B cell (primary cell): ENCODE measurements at places on chromosomes 7 and 10. TPM values are rescaled to one million over a fixed set of nuclear protein-coding genes. Genes with fewer than 3 reads are reported as not detected.

DNA sequence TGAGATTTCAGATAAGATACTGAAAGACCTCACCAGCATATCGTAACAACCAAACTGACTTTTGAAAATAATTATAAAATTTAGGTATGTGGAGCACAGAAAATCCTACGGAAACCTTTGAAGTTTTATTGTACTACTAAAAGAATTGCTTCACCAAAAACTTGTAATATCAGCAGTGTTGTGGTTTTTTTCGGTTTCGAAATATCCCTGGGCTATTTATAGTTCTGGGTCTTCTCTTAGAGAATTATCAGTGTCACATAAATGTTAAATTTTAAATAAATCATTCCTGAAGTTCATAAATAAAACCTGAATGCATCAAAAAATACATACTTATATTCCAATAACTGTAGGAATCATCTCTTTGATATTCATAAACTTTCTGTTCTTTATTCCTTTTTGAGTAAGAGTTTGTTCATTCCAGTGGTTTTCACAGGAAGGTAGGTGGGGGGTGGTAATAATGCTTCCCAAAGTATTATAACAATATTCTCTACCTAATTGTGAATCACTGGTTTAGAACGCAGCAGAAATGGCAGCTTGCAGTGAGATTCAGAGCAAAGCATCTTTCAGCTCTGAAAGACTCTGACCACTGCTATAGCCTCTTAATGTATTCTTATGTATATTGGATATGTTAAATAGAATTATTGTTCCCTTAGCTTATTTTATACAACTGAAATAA is 60.2 kb downstream of the ZNF277 start:
- DNase-seq = no peak

DNA sequence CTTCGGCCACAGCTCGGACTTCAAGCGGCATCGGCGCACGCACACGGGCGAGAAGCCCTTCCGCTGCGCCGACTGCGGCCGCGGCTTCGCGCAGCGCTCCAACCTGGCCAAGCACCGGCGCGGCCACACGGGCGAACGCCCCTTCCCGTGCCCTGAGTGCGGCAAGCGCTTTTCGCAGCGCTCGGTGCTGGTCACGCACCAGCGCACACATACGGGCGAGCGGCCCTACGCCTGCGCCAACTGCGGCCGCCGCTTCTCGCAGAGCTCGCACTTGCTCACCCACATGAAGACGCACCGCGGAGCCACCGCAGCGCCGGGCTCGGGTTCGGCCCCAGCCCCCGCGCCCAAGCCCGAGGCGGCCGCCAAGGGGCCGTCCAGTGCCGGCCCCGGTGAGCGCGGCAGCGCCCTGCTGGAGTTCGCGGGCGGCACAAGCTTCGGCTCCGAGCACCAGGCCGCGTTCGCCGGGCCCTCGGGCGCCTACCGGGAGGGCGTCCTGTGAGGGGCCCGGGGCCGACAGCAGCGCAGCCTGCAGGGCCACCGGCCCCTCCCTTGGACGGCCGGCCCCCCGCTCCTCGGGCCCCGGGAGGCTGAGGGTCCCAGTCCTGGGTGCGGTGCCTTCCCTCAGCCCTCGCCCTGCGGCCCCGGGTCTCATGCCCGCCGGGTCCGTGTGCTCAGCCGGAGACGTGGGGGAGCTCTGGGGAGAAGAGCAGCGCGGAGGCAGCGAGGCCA is 17.2 kb downstream of the ZNF316 start:
- peak; percentile 6 for DNase-seq

GRCh38 chr7:51034521-51035264 is 252.0 kb upstream of the GRB10 start:
- no peak for DNase-seq

DNA sequence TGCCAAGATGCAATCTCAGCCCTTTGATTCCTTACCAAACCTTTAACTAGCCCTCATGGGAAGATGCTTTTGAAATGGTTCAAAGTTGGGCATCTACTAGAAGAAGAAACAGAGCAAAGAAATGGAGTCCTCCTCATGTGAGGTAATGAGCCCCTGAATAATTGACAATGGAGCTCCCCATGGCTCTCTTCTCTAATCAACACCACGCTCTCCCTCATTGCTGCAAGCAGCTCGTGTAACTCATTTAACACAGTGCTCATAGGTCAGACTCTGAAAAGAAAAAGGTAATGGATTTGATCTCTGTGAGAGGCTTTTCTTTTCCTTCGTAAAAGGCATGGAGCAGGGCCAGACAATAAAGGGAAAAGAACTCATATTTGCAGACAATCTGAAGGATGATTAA is 312.8 kb downstream of the PHTF2 start:
- no peak for DNase-seq

DNA sequence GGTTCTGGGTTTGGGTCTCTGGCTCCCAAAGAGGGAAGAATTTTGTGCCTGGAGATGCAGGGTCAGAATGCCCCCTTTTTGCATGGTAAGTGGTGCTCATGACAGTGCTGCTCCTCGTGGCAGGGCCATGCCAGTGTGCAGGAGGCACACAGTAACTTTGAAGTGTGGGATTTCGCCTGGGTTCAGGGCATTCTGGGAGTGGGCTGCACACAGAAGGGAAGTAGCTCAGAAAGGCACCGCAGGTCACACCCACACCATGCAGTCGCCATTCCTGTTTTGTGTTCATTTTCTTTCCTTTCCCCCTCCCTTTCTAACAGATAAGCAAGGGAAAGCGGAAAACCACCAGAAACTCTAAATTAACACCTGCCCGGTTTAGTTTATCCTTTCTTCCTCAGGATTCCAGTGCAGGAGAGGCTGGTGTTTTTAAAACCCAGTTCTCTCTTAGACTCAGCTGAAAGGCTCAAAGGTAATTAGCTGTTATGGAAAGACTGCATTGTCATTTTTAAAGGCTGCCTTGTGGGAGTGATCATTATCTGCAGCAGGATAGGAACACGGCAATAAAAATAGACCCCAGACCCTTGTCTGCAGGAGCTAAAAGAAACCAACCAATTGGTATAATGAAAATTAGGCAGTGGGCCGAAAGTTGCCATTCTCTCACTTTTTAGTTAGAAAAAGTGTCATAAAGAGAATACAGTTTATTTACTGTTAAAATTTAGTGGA is 50.2 kb downstream of the EEPD1 start:
- no peak for DNase-seq

- DNase-seq = no peak
These were observed 141.9 kb downstream of the RNF133 start for GRCh38 chr7:122556873-122557542.

- DNase-seq = no peak
These were observed 109.1 kb upstream of the CTTNBP2 start for GRCh38 chr7:117982071-117983055.

GRCh38 chr7:128164061-128164954 is 76.8 kb upstream of the LEP start:
- no peak for DNase-seq

GRCh38 chr10:35400595-35401268 is 64.4 kb downstream of the CCNY start:
- peak; percentile 33 for DNase-seq

DNA sequence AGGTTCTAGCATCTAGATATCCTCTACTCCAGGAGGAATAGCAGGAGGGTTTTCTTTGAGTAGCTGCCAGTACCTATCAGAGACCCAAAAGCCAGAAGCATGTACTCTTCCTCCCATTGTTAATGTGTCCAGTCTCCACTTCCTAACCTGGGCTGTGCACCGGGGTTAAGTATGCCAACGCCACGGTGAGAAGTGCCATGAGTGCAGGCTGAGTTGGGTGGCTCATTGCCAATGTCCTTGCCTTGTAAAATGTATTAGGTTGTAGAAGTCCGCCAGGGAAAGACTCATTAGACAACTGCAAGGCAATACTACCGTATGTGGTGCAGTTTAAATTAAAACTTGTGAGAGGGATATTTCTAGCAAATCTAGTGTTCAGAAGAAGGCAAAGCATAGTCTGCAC is 55.0 kb upstream of the PRR15 start:
- no peak for DNase-seq

DNA sequence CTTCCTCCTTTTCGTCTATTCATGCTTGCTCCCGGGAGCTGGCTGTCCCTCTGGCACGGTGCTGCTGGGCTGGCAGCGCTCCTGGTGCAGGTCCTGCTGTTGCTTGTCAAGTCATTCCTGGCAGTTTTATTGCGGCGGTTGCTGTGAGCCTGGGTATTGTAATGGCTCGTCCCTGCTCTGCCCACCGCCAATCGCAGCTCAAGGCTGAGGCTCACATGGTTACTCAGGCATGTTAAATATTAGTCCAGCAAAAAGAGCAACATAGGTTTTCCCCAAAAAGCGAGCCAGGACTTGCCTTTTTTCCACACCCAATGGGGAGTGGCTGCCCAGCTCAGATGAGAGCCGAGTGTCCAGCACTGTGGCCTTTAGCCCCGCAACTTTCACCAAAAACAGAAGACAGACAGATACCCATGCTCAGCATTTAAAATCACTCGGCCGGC is 492.9 kb upstream of the FOXK1 start:
- no peak for DNase-seq

GRCh38 chr10:123597676-123598075 is 68.5 kb upstream of the GPR26 start:
- DNase-seq = no peak

- DNase-seq = no peak
These were observed 1200.3 kb upstream of the LRRN3 start for GRCh38 chr7:109890622-109891021.

DNA sequence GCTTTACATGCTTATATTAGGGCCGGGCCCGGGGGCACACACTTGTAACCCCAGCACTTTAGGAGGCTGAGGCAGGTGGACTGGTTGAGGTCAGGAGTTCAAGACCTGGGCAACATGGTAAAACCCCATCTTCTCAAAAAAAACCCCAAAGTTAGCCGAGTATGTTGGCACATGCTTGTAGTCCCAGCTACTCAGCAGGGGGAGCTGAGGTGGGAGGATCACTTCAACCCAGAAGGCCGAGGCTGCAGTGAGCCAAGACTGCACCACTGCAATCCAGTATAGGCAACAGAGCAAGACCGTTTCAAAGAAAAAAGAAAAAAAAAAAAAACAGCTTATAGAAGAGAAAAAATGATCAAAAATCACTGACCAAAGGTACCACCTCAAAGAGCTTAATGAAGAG is 63.1 kb downstream of the AMZ1 start:
- no peak for DNase-seq

GRCh38 chr10:76299501-76299900 is 868.1 kb downstream of the LRMDA start:
- no peak for DNase-seq

DNA sequence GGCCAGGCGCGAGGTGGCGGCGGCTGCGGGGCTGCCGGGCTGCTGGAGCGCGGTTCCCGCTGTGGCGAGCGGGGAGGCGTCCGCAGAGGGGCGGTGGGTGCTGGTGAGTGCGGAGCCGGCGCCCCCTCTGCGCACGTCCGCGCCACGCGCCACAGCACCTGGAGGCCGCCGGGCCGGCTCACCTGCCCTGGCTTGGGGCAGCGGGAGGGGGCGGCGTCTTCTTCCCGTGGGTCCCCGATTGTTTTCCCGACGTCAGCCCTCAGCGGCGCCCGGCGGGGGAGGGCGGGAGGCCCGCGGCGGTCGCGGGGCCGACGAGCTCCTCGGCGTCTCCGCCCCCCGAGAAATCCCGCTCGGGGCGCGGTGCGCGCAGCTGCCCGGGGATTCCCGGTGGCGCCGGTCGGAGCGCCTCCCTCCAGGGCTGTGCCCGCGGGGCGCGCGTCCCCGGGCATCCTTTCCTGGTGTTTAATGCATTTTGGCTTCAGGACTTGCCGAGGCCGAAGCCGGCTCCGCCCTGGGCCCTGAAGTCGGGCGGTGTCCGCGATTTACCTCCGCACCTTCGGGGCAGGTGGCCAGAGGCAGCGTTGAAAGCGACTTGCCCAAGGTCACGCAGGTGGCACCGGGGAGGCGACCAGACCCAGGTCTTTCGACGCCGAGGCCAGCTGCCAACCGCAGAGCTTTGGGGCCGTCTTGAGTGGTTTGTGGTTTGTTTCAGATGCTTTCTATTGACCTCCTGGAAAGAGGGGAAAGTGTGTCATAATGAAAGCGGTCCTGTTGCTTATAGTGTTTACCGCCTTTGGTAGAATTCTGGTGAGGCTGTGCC is 561 bp downstream of the PLEKHA1 start:
- peak; percentile 88 for DNase-seq

DNA sequence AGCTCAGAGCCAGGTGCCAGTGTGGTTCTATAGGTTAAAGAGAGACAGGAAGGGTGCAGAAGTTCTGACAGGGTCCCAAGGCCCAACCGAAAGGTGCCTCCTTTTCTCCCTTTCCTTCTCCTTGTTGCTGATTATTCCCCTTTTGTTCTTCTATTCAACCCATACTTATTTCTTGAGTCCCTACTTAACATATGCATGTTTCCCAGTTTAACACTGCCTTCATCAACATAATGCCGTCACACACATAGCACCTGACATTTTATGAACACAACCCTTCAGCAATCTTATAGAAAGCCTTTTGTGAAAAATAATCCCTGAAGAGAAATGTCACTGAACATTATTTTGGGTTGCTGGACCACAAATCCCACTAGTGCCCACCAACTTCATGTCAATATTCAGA is 39.1 kb downstream of the SORBS1 start:
- no peak for DNase-seq

DNA sequence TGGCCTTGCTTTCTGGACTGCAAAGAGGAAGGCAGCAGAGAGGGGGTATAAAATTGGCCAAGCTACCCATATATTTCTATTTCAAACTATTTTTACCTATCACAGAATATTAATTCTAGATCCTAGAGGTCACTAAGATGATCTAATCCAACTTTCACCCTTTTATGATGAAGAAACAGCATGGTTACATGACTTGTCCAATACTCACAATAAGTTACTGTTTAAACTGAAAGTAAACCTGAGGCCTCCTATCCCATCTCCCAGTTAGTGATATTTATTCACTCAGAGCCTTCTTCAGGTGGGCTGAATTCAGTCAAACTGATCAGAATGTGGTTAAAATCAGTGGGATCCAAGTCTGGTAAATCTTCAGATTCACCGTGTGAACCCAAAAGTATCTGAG is 1345.1 kb downstream of the XPNPEP1 start:
- no peak for DNase-seq

- no peak for DNase-seq
These were observed 25.3 kb upstream of the SMIM30 start for GRCh38 chr7:113143486-113144257.

DNA sequence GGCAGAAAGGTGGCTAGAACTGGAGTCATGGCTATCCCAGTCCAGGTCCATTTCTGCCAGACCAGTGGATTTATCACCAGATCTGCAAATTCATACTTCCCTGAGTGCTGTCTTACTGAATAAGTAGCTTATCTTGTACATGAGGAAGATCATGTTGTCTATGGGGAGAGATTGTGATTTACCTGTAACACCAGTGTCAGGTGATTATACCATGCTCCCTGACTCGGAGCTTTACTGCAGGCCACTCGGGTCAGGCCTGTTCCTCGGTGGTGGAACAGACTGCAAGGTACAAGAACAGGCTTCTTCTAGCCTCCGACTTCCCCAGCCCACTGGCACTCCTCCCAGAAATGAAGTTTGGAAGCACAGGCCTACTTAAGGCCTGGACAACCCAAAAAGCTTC is 42.6 kb upstream of the DLG5 start:
- no peak for DNase-seq

- no peak for DNase-seq
These were observed 275.0 kb upstream of the NPVF start for GRCh38 chr7:25503306-25503705.

- DNase-seq = no peak
These were observed 55.9 kb downstream of the ETV1 start for GRCh38 chr7:13933536-13933935.

GRCh38 chr10:58851606-58852005 is 324.8 kb upstream of the PHYHIPL start:
- no peak for DNase-seq

TMEM139 gene
- total RNA-seq = not detected in 2 replicates

ST7 gene
- 4.0 and 4.6 TPM in 2 replicates for total RNA-seq

SFXN3 gene
- 38.0 and 44.2 TPM in 2 replicates for total RNA-seq

DIP2C gene
- 1.5 and 1.9 TPM in 2 replicates for total RNA-seq

BLOC1S2 gene
- total RNA-seq = 47.2 and 47.5 TPM in 2 replicates

SLC26A5 gene
- total RNA-seq = not detected in 2 replicates

TMEM140 gene
- total RNA-seq = 79.1 and 84.9 TPM in 2 replicates

GIMAP7 gene
- total RNA-seq = 0.30 and 0.41 TPM in 2 replicates

ZNF365 gene
- 0.17 and 0.34 TPM in 2 replicates for total RNA-seq
